Natural killer cell treated with Interleukin-12 subunit alpha and Interleukin-12 subunit beta and Interleukin-15 and Interleukin-18, amount 100 ng/mL, for 72 hours (primary cell): ENCODE measurements at places on chromosomes 3 and 15. TPM values are rescaled to one million over a fixed set of nuclear protein-coding genes. Genes with fewer than 3 reads are reported as not detected.

- no peak for DNase-seq
These were observed 89.4 kb downstream of the CD47 start for GRCh38 chr3:108001457-108001856.

The MTMR10 gene
- total RNA-seq, result 19.1 TPM

DNA sequence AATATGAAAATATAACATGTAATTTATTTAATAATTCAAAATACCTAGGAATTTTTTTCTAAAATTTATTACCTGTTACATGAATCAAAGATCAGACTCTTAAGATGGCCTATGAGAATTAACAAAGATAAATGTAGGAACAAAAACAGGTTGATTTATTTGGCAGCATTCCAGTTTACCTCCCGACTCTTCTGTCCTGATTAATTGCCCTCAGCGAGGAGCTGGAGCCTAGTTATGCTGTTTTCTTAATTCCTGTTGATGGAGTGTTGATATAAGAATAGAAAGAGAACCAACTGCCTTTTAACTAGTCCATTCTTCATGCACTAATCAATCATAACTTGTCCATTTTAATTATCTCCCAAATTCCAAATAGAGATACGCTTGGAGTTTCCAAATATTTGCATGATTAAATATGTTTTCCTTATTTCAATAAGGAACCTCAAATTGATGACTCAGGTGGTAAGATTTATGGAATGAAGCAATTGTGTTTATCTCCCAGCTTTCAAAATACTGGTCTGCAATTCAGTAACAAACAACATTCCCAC lies 10.6 kb upstream of the CPB1 start:
- DNase-seq, result no peak

DNA sequence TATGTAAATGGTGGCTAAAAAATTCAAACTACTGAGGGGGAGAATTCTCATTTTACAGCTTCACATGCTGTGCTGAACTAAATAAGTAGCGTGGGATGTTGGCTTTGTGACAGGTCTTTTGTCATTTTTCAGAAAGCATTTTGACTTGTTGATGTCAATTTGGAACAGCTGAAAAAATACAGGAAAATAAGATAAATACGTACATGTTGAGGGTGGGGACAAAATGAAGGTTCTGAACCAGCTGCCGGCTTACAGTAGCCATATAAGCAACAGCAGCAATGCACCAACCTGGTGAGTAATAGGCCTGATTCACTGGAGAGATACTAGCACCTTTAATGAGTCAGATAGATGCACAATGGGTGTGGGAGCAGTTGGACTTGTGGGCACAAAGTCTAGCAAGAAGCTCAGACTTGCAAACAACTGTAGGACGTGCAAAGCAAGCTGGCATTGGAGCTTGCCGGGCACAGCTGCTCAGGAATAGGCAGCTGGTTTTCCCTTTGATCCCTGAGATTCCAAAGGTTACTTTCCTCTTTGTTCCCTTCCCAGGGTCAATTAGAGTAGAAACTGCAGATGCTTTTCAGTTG lies 12.9 kb downstream of the B3GNT5 start:
- no peak for DNase-seq

The ADCY5 gene
- not detected for total RNA-seq

The RUVBL1 gene
- total RNA-seq, result 46.6 TPM

The CCDC13 gene
- 1.0 TPM for total RNA-seq

The GOLGA8T gene
- total RNA-seq, result 2.3 TPM

The RHOV gene
- not detected for total RNA-seq
